ENCODE measurements at places on chromosomes 6 and 20.

DNA sequence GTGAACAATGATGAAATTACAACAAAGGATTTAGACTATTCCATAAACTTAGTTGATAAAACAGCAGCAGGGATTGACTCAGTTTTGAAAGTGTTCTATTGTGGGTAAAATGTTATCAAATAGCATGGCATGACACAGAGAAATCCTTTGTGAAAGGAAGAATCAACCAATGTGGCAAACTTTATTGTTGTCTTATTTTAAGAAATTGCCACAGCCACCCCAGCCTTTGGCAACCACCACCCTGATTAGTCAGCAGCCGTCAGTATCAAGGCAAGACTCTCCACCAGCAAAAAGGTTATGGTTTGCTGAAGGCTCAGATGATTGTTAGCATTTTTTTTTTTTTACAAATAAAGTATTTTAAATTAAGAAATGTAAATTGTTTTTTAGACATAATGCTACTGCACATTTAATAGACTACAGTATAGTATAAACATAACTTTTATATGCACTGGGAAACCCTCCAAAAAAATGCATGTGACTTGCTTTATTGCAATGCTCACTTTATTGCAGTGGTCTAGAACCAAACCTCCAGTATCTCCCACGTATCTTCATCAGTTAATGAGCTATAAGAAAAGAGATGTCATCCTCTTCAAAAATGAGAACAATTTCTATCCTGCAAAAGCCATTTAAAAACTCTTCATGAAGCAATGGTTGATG lies 162.7 kb downstream of the SOBP start:
- DNase-seq = no peak

- no peak for DNase-seq
These were observed 1.3 kb upstream of the UTRN start for GRCh38 chr6:144283646-144284477.

DNA sequence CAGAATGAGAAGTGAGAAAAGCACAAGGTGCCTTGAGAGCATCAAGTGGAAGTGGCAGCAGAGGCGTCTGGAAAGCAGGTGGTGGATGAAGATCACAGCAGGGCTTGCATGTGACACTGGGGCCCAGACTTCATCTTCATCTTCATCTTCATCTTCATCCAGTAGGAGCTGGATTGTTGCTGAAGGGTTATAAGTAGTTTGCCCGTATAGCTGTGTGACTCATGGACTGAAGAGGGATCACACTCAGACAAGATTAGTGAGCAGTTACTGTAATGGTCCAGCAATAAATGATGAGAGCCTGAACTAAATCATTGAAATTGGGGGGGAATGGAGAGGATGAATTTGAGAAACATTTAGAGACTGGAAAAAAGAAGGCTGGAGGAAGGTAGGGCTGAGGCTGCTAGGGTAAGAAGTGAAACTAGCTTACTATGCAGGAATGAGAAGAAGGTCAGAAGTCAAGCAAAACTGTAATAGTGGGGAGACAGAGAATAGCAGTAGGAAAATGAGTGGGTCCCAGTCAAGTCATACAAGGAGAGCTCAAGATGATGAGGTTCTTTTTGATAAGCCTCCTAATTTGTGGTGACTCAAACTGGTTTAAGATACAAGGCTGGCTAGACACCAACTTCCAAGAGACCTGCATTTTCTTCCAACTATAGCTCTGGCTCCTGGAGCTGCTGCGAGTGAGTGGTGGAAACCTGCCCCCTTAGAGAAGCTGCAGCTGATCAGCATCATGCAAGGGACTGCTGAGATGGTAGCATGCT lies 92.3 kb upstream of the BEND6 start:
- DNase-seq = no peak

DNA sequence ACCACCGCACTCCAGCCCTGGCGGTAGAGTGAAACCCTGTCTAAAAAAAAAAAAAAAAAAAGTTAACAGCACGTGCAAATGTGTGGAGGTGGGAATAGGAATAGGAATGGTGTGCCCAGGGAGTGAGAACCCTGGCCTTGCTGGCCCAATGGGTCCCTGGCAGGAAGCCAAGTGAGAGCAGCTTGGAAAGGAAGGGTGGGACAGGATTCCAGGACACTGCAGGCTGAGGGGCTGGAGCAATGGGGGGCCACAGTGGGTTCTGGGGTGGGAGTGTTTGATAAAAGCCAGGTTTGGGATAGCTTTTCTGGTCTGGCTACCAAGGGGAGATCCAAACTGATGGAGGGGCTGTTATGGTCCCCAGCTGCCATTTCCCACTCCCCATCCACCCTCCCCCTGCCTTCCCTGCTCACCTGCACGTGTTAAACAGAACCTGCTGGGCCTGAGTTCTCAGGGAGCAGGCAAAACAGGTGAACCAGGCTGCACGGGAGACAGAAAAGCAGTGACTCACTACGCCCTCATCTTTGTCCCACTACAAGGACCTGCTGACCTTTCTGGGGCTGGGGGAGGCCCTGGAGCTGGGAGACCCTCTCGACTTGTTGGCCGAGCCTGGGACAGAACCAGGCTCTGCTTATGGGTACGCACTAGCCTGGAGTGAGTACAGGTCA lies 3.3 kb downstream of the SUN5 start:
- no peak for DNase-seq

- DNase-seq = no peak
These were observed 26.0 kb downstream of the SLC2A10 start for GRCh38 chr20:46735436-46735835.

GRCh38 chr20:25584905-25585704 lies at the start of gene NINL:
Gene NINL (minus strand): TSS chr20:25585531. CDS start chr20:25526587, 58,944 bp downstream.
- peak; percentile 38 for DNase-seq

DNA sequence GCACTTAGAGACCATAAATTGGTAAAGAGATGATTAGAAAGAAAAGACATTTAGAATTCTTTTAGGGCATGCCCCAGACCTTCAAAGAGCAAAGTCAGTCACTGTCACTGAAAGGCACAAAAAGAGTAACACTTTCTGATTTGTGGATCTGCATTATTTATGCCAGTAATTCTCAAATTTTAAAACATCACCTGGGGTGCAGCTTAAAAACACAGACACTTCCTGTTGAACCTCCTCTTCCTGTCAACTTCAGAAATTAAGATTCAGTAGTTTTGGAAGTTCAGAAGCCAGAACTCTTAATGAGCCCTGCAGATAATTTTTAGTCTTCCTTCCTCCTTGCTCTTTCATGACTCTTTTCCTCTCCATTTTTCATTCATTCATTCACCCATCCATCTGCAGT lies 137.5 kb downstream of the NRN1 start:
- DNase-seq = no peak

- DNase-seq = no peak
These were observed 13.3 kb downstream of the MCHR2 start for GRCh38 chr6:99980741-99981140.

DNA sequence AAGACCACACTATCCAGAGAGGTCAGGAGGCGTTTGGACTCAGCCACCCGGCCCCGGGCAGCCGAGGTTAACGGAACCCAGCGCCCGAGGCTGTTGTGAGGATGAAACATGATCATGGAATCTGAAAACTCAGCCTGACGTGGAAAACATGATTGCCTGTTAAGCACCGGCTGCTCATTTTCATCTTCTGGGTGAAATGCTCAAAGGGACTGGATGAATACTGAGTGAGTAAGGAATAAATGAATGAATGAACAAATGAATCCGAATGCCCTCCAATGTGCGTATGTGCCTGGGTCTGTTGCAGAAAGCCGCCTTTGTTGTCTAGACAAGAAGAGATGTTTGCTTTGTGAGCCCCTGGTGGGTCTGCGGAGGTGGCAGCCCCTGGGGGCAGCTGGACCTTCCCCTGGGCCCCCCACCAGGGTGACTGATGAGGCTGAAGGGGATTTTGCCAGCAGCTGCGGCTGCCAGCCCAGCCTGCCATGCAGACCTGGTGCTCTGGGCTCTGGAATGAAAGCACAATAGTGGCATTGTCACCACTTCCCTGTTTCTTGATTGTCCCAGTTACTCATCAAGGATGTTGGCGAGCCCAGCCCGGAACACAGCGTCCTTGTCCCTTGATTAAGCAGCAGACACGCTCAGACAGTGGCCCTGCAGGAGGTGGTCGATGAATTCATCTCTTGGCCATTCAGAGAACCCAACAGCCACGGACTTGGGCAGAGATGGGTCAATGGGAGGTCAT lies 211.1 kb downstream of the ANKRD60 start:
- DNase-seq = no peak

DNA sequence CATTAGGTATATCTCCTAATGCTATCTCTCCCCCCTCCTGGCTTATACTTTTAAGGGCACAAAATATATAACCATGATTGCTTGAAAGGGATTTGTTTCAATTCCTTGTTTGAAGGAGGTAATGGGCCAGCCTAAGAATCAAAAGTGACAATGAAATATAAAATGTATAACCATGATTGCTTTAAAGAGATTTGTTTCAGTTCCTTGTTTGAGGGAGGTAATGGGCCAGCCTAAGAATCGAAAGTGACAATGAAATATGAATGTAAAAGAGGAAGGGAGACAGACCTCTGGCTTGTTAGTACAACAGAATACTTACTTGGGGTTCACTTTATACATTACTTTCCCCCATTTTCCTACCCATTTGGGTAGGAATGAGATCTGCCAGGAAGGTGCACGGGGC lies 55.5 kb downstream of the FOXC1 start:
- no peak for DNase-seq

GRCh38 chr6:7087491-7087979 lies 20.2 kb upstream of the RREB1 start:
- peak; percentile 28 for DNase-seq

GRCh38 chr6:42095776-42096541 lies 45.6 kb downstream of the TAF8 start:
- DNase-seq = no peak

DNA sequence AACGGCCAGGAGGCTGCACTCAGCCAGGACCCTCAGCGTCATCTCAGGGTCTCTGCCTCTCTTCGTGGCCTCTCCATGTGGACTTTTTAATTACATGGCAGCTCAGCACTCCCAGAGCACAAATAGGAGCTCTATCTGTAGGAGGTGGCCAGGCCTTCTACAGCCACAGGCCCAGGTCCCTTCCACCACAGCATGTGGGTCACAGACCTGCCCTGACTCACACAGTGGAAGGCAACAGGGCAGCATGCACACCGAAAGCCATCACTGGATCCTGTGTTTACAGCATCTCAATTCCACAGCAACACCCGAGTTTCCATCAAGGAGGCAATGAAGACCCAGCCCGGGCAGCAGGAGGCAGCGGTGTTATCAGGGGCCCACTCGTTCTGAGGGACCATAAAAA lies 65.8 kb upstream of the CD93 start:
- DNase-seq = no peak

- no peak for DNase-seq
These were observed 17.8 kb downstream of the SLC22A1 start for GRCh38 chr6:160139420-160139851.

Data from activated CD4-positive, alpha-beta T cell treated with anti-CD3 and anti-CD28 coated beads for 4 hours (primary cell).